ENCODE measurements at places on chromosomes 5 and 9. TPM values are rescaled to one million over a fixed set of nuclear protein-coding genes. Genes with fewer than 3 reads are reported as not detected.

BTNL3 gene
- total RNA-seq: not detected

DNA sequence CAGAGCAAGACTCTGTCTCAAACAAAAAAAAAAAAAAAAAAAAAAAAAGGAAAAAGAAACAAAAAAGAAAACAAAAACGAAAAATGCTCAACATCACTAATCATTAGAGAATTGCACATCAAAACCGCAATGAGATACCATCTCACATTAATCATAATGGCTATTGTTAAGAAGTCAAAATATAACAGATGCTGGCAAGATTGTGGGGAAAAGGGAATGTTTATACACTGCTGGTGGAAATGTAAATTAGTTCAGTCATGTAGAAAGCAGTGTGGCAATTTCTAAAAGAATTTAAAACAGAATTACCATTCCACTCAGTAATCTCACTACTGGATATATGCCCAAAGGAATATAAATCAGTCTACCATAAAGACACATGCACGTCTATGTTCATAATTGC lies 50.4 kb upstream of the PRR16 start:
- DNase-seq: no peak

GRCh38 chr5:151620461-151620840 lies 29.3 kb upstream of the FAT2 start:
- no peak for DNase-seq

SCGB3A1 gene
- total RNA-seq: not detected

SLC34A1 gene
- total RNA-seq: not detected

DNA sequence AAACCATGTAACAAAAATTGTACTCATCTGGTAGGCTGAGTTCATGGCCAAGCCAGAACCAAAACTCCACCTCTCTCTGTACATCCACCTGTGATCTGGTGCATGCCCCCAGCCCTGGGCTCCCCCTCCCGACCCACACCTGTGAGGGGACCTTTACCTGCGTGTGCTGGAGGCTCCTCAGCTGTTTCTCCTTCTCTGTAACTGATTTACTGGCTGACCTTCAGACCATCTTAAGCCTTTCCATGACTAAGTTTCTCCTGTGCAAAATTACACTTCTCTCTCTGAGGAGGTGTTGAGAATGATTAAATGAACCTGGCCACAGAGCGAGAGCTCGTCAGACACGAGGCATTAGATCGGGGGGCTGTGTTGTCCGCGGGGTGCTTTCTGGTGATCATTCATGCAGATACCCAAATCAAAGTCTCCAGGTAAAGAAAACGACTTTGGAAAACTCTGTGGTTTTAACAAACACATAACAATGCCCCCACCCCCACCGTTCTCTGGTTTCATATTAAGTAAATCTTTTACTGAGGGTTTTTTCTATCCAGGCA lies 136.4 kb downstream of the SEMA5A start:
- no peak for DNase-seq

DNA sequence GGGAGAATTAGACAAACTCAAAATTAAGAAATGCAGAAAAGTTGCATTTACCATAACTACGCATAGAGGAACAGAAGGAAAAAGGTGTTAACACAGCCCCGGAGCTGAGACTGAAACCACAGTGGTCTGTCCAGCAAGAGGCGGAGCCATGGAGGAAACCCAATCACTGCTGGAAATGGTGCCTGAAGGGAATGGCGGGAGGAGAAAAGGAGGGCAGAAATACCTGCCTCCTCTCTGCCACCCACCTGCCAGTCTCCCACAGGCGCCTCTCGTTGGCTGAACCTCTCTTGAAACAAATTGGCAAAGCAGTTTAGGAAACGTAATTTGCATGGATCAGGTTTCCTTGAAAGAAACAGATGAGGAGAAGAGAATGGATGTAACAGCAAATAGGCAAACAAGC lies 9.7 kb upstream of the PRKACG start:
- no peak for DNase-seq

DNA sequence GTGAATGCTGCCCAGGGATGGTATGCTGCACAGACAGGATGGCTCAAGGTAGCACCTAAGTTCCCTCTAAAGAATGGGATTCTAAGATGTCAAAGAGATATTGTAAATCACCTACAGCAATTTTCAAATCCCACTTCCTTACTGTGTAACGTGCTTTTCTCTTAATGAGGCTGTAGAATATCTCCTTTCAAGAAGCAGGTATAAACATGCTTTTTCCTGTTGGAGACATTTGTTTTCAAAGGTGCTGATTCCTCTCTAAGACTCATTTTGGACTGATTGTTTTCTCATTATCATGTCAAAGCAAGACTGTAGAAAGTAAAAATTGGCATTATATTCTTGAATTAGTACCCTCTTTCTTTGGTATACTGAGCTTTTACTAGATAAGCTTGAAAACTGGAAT lies 412.6 kb upstream of the PAPPA start:
- no peak for DNase-seq

DNA sequence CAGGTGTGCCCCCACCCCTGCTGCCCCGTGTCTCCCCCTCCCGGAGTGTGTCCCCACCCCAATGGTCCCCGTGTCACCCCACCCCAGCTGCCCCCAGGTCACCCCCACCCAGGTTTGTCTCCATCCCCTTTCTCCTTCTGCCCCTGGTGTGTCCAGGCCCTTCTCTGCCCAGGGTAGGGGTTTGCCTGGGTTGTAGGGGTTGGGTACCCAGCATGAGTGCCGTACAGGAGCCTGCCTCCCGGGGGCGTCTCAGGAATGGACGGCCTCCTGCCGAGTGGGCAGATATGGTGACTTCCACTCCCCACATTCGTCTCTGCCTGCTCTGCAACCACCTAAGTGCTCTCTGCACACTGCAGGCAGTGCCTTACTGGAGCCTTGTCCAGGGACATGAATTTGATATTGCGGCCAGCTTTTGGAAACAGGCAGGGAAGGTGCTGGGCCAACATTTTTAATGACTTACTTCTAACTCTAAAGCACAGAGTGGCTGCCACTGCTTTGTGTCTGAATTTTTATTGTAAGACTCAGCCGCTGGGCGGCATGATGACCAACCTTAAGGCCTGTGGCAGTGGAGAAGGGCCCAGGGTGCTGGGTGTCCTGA lies 6.7 kb downstream of the LRRC14B start:
- peak; percentile 70 for DNase-seq

GRCh38 chr9:37430841-37431597 lies 8.5 kb downstream of the GRHPR start:
- no peak for DNase-seq

DNA sequence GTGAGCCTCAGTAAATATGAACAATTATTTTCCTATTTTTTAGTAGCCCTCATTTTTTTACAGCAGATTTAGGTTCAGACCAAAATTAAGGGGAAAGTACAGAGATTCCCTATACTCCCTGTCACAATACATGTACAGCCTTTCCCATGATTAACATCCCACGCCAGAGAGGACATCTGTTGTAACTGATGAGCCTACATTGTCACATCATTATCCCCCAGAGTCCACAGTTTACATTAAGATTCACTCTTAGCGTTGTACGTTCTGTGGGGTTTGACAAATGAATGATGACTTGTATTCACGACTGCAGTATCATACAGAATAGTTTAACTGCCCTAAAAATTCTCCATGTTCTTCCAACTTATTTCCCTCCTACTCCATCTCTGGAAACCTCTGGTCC lies 262.3 kb upstream of the MSX2 start:
- DNase-seq: no peak

- no peak for DNase-seq
These were observed 128.7 kb upstream of the PITX1 start for GRCh38 chr5:135162661-135163265.

SPINK13 gene
- not detected for total RNA-seq

All from osteoblast (primary cell).